ENCODE measurements at places on chromosomes 11 and 22. TPM values are rescaled to one million over a fixed set of nuclear protein-coding genes. Genes with fewer than 3 reads are reported as not detected.

DNA sequence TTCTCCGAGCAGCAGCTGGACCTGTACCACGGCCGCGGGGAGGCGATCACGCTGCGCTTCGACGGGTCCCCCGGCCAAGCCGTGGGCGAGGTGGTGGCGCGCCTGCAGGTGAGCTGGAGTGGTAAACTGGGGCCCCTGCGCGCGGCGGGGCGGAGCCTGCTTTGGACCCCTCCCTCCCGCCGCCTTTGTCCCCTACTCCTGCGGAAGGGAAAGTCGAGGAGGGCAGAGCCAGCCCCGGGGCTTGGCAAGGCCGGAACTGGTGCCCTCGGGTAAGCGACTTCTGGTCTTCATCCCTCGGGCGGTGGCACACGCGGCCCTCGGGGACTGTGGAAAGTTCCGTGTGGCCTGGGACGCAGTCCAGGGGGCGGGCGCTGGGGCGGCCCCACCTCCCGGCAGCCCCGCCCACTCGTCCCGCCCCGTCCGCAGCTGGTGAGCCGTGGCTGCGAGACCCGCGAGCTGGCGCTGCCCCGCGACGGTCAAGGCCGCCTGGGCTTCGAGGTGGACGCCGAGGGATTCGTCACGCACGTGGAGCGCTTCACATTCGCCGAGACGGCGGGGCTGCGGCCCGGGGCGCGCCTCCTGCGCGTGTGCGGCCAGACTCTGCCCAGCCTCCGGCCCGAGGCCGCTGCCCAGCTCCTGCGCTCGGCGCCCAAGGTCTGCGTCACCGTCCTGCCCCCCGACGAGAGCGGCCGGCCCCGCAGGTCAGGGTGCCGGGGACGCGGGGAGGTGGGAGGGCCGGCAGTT lies 9.2 kb downstream of the SIPA1 start:
- DNase-seq: no peak

DNA sequence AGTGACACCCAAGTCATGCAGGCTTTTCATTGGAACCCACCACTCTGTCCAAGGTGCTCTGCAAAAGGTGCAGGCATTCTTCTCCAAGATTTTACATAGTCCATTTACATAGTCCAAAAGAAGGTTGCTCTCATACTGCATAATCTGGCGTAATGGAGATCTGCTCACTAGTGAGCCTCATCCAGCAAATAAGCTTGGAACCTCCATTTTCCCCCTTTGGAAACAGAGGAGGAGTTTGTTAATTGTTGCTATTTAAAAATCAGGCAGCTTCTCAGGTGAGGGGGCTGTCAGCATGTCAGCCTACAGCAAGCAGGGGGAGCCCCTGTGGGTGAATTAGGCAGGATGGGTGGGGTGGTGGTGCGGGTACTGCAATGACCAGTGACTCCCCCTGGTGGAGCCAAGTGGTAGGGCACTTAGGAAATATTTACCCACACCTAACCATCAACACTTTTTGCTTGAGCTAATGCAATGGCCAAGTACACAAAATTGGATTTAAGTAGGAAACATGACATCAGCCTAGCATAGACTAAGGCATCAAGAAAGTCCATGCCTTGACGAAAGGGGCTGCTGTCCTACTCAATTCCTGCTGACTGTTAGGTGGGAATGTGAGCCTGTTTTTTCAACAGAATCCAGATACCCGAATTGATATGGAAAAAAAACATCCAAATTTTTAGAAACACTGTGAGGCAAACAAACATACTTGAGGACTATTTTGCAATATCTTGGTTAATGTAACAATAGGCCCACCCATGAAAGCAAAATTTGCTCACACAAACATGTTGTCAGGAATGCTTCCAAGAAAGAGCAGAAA lies 64.5 kb downstream of the AMBRA1 start:
- DNase-seq: no peak

DNA sequence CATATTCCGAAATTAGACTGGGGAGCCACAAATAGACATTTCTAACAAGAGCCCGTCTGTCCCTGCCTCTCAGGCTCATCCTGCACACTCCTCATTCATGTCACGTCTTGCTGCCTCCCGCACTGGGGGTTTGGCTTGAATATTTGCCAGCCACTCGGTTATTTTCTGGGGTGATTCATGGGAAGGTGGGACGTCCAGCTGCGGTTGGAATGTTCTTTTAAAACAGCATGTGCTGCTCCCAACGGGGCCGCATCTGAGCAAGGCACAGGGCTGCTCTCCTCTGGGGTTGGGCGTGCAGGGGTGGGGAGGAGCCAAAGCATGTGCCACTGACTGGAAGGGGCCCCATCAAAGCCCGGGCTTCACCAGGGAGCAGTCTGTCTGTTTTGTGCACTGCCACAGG lies 25.9 kb upstream of the SLC5A4 start:
- no peak for DNase-seq

GRCh38 chr11:69402251-69402887 lies 79.1 kb upstream of the LINC01488 start:
- DNase-seq: no peak

- no peak for DNase-seq
Observed at GRCh38 chr22:25091458-25091857, 108.2 kb upstream of the CRYBB3 start.

GRCh38 chr22:23403720-23404688 lies 176.1 kb downstream of the IGLL1 start:
- DNase-seq: no peak

- no peak for DNase-seq
Observed at GRCh38 chr11:31535479-31535878, 25.9 kb downstream of the ELP4 start.

DNA sequence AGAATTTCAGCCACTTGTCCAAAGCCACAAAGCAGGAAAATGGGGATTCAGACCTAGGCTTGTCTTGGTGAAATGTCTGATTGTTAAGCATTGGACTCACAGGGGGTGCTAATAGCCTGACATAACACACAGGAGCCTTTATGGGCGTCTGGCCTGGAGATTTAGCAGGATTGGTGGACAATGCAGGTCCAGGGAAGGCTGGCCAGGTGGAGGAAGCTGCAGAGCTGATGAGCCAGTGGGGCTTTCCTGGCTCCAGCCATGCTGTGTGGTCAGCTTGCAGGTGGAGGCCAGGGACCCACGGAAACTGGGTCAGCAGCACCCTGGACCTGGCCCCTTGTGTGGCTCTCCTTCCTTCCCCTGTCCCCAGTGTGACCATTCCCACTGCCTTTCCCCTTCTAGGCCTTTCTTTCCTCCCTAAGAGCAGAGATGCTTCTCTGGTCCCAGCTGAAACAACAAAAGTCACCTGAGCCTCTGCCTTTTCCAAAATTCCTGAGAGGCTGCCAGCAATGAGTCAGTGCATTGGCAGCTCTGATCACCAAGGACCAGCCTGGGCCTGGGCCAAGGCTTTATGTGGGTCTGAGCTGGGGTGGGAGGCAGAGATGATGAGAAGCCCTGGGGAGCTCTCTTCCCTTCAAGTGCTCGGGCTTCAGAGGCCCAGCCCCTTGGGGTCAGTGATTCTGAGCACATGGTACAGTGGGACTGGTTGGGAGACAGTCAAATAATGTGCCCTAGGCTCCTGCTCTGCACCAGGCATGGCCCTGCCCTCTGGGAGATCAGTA lies 85.2 kb downstream of the CCDC81 start:
- no peak for DNase-seq

GRCh38 chr22:47408409-47408808 lies 646.0 kb downstream of the TBC1D22A start:
- DNase-seq: no peak

DNA sequence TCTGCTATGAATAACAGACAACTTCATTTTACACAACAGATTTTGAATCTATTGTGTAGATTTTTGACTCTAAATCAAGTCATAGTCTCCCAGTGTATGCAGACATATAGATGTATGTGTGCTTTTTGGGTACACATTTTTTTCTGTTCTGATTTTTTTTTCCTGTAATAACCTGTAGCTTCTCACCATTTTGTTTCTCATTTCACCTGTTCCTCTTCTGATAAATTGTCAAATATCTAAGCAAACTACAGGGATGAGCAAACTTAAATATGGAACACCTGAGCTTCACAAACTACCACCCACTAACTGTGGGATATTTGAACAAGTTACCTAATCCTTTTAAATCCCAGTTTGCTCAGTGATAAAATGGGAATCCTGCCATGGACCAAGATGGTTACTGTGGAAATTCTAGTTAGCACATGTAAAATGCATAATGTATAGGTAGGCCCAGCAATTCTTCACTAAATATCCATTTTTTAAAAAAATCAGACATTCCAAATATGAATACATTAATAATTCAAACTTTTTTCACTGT lies 15.7 kb downstream of the LGR4 start:
- no peak for DNase-seq

- no peak for DNase-seq
Observed at GRCh38 chr11:13038366-13038765, 29.2 kb downstream of the RASSF10 start.

DNA sequence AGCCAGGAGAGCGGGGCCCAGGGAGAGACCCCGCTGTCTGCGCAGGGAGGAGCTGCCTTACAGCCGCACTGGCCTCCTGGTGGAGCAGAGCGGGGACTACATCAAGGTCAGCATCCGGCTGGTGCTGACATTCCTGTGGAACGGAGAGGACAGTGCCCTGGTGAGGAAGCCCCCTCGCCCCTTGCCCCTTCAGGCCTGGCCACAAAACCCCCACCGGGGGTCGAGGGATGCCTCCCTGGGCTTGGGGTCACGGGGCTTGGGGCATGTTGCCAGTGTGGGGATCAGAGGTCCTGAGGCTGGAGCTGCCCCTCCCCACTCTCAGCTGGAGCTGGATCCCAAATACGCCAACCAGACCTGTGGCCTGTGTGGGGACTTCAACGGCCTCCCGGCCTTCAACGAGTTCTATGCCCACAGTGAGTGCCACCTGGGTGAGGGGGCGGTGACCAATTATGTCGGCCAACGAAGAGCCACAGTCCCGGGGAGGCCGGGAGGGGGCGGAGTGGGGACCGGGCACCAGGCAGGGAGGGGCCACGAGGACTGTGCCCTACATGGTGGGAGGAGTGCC lies 4.2 kb downstream of the MUC5B start:
- DNase-seq: no peak

DNA sequence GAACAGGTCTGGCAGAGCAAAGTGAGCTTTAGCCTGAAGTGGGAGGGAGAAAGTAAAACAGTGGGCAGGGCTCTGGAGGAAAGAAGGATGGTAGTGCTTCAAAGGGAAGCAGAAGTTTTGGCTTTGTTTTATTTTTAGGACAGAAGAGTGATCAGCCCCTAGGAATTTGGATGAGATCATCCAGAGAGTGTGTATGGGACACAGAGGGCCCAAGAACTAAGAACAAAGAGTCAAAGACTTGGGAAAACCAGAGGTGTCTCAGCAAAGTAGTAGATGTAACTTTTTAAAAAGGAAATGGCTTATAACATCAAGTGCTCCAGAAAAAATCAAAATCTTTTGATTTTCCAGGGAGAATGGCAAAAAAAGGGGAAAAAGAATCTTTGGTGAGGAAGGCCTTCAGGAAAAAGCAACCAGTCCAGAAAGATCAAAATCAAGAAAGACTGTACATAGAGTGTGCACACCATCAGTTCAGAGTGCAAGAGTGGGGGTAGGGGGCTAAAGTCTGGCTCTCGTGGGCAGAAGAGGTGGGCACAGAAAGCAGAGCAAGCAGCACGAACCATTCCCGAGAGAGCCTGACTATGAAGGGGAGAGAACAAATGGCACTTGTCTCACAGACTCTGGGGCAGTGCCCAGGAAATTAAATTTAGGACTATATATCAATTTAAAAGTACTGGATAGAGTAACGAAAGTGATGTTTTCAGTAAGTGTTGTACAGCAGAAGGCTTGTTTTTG lies 30.0 kb downstream of the MAPK1 start:
- DNase-seq: peak; percentile 71

- DNase-seq: no peak
Observed at GRCh38 chr11:120229451-120230424, 10.2 kb upstream of the POU2F3 start.

Gene MAML2
- polyA plus RNA-seq: 20.5 TPM

Gene RAG2
- not detected for polyA plus RNA-seq

Gene SLC22A9
- polyA plus RNA-seq: not detected

Gene AIP
- 69.9 TPM for polyA plus RNA-seq

Gene PLET1
- not detected for polyA plus RNA-seq
